ENCODE measurements at places on chromosomes 1 and 21. TPM values are rescaled to one million over a fixed set of nuclear protein-coding genes. Genes with fewer than 3 reads are reported as not detected.

- DNase-seq = no peak
Observed at GRCh38 chr1:182428043-182428442, 21.9 kb upstream of the RGSL1 start.

DNA sequence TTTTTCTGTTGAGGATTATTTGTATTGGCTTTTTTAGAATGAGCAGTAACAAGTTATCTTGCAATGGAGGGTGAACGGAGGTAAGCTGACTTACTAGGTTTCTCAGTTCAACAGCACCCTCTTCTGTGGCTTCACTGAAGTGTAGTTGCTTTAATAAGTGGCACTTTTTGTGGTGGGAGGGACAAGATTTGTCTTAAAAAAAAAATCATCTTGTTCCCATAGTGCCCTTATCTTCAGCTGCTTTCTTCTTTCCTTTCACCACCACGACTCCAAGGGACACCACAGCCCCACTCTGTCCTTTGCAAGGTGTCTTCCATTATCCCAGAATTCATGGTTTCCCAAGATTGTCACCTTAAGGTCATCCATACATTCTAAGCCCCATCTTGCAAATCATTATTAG lies 92.9 kb downstream of the PIGK start:
- DNase-seq = peak; percentile 79

BCAR3 gene
- total RNA-seq = 171 TPM

DNA sequence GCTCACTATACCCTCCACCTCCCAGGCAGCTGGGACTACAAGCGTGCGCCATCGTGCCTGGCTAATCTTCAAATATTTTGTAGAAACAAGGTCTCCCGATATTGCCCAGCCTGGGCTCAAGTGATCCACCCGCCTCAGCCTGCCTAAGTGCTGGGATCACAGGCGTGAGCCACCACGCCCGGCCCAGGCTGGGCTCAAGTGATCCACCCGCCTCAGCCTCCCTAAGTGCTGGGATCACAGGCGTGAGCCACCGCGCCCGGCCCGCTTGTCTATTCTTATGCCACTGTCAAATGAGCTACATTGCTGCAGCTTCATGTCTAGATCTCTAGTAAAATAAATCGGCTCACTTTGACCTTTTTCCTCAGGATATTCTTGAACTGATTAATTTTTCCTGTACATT lies 107.7 kb upstream of the COL6A1 start:
- DNase-seq = no peak

GRCh38 chr1:162009501-162010174 lies 14.0 kb downstream of the OLFML2B start:
- DNase-seq = no peak

Measured in PC-3 (cell line).